ENCODE measurements at places on chromosomes 6 and 20.

DNA sequence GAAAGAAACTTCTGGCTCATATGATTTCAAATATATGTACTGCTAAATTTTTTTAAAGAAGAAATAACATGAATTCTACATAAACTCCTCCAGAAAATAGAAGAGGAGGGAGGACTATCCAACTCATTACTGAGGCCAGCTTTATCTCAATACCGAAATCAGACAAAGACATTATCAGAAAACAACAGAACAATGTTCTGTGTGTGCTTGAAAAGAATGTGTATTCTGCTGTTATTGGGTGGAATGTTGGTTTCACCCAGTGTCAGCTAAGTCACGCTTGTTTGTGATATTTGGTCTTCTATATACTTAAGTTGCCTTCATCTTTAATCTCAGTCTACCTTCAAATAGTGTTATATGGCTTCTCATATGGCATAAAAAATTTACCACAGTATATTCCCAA, 18.6 kb upstream of the ELOVL2 start:
- no peak for DNase-seq

DNA sequence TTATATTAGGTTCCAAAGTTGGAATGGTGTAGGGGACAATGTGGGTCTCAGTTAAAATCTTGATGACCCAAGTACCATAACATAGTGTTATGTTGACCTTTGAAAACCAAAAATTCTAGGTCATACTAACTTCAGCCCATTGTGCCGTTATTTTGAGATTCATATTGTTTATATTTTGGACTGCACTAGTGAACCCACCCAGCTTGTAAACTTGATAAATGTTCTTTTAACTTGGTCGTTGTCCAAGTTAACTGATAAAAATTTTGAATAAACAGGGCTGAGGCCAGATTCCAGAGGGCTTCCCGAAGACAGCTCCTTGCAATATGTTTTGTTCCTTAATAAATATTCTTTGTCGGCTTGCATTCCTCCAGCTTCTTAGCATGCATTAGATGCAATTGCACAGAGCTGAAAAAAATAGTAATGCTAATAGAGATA, 90.3 kb downstream of the BCAS1 start:
- DNase-seq, result no peak

DNA sequence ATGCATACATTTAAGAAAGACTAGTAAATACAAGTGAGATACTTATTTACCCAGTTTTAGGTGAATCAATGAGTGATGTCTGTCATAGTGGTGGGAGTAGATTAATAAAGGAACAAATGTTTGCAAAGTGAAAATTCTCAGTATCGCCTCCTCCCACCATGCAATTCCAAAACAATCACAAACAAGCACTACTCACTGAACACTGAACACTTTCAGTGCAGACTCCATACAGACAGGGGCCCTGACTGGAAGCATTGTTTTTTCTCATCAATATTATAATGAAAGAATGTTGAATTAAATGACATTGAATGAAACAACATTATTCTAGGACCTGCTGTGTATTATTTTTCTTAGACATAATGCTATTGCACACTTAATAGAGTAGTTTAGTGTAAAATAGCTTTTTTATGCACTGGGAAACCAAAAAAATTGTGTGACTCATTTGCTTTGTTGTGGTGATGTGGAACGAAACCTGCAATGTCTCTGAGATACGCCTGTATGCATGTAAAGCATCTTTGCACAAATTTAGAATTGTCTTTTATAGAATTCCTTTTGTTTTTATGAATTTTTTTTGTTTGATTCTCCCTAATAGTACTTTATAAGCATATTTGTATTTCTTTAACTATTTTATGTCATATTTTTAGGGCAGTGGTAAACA, 317.5 kb downstream of the UTRN start:
- no peak for DNase-seq

- no peak for DNase-seq
Observed at GRCh38 chr6:71035871-71036270, 79.0 kb upstream of the B3GAT2 start.

DNA sequence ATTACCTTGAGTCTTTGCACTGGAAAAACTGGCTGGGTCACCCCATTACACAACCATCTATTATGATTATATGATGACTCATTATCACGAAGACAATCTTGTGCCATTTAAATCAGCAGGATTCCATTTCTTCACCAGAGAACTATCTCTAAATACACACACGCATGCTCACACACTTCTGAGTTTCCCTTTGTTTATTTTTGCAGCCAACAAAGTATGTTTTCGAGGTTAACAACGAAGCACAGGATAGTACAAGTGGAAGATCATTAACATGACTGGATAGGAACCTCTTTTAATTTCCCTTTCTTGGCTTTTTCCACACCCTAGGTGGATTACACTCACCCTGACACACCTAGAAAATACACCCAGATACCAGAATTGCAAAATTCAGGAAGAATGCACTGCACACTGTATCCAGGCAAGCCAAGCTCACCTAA, 18.9 kb downstream of the PERP start:
- DNase-seq, result no peak

- DNase-seq, result no peak
Observed at GRCh38 chr6:68527691-68528090, 107.4 kb upstream of the ADGRB3 start.

- DNase-seq, result no peak
Observed at GRCh38 chr6:106870069-106870468, 104.5 kb downstream of the CD24 start.

DNA sequence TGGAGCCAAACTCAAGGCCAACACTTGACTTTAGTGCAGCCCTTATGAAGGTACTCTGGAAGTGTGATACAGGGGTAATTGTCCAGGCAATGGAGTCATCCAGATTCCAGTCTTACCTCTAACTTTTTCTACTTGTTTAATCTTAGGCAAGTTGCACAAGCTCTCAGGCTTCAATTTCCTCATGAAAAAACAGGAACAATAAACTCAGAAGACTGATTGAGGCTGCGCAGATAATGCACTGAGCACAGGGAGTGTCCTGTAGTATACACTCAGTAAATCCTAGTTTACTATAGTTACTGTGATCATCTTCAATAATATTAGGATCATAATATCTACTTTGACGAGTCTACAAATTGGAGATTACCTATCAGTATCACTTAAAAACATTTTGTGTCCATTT, 127.5 kb upstream of the SMLR1 start:
- DNase-seq, result no peak

DNA sequence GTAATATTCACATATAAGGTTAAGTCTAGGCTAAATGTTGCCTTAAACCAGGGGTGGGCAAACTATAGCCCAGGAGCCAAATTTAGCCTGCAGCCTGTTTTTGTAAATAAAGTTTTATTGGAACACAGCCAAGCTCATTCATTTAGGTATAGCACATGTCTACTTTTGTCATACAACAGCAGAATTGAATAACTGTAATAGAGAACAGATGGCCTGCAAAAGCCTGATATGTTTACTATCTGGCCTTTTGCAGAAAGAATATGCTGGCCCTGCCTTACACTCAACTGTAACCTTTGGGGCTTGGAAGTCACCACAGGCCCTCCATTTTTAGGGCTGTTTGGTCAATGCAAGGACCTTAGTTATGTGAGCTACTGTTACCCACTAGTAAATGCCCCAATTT, 17.7 kb upstream of the BCLAF1 start:
- no peak for DNase-seq

DNA sequence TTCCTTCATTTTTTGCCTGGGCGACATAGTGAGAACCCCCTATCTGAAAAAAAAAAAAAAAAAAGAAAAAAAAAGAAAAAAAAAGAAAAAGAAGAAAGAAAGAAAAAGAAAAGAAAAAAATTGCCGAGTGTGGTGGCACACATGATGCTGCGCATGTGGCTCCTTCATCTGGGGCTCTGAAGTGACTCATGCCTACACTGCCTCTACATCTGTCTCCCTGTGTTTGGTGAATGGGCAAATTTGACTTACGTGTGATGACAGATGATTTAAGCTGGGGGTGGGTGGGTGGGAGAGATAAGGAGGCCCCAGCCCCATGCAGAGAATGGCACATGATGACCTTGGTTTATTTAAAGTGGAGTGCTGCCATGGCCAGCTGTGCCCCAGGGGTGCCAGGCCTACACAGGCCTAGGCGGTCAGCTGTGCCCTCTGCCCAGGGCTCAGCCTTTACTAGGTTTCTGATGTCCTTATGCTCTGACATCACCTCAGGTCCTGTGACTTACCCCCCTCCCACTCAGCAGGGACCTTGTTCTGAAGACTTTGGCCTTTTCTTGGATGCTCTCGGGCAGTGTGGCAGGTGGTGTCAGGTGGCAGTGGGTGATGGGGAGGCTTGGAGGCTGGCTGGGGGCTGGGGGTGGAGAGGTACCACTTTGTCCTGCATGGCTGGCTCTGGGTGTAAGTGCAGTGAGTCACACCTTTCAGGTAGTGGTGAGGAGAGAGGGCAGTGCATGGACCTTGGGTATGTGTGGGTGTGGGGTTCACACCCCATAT, 41.1 kb downstream of the VEGFA start:
- DNase-seq, result no peak

All from mesothelial cell of epicardium (in vitro differentiated cells).